Fibroblast of mammary gland (primary cell): ENCODE measurements at places on chromosomes 5 and 9.
A peak's percentile ranks its signal among the peaks of the same experiment; 100 is the strongest.

- DNase-seq = no peak
Measured at GRCh38 chr5:149614034-149614907, 33.0 kb downstream of the ARHGEF37 start.

- no peak for DNase-seq
Measured at GRCh38 chr9:133354766-133355165, 1.5 kb downstream of the SURF1 start.

DNA sequence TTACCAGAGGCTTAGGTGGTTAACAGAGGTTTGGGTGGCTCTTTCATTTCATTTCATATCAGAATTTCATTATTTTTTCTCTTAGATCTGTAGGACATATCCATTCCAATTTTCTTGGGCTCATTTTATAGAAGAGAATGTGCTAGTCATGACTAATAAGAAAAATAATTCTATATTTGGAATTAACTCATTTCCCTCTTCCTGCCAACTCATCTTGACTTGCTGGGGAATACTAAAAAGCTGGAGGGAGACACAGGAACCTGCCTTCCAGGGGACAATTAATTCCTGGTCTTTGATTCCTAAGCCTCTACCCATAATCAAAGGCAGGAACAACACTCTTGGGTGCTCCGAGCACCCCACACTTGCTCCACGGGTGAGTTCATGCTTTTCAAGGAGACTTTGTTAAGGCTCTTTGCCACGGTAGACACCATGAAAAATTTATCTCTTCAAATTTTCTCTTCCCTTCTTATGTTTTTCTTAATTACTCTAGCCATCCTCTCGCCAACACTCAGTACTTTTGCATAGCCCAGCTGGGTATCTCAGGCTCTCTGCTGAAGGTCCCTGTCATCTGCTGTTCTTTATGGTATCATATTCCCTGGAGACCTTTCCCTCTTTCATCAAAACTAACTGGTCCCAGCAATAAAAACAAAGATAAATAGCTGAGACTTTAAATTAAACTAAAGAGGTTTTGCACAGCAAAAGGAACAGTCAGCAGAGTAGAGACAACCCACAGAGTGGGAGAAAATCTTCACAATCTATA, 273.9 kb downstream of the NPR3 start:
- DNase-seq = peak; percentile 40

DNA sequence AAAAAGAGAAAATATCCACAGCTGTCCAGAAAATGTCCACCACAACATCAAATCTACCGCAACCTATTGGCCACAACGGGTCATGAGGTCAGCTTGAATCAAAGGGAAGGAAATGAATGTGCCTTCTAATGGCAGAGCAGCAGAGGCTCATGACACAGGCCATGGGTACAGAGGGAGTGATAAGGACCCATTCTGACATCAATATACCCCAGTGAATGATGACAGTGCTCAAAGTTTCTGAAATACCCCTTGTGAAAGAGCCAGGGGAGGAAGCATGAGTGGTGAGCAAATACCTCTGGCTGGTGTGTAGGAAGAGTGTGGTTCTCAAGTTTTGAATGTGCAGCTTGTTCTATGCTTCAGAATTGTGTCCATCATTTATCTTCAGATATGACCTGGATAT, 348.2 kb downstream of the IRX1 start:
- DNase-seq = no peak

DNA sequence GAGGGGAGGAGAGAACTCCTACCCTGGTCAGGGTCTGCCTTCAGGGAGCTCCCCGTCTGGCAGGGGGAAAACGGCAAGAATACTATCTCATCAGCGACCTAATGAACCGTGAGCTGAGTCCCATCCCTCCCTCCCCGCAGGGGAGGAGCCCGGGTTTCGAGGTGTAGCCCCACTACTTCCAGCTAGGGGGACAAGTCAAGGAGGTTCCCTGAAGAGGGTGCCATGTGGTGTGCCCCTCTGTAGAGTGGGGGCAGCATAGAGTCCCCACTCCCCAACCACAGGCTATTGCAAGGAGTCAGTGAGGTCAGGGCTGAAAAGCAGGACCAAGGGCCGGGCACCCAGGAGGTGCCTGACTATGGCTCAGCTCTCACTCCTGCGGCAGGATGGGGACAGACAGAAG, 50.9 kb upstream of the RXRA start:
- no peak for DNase-seq

DNA sequence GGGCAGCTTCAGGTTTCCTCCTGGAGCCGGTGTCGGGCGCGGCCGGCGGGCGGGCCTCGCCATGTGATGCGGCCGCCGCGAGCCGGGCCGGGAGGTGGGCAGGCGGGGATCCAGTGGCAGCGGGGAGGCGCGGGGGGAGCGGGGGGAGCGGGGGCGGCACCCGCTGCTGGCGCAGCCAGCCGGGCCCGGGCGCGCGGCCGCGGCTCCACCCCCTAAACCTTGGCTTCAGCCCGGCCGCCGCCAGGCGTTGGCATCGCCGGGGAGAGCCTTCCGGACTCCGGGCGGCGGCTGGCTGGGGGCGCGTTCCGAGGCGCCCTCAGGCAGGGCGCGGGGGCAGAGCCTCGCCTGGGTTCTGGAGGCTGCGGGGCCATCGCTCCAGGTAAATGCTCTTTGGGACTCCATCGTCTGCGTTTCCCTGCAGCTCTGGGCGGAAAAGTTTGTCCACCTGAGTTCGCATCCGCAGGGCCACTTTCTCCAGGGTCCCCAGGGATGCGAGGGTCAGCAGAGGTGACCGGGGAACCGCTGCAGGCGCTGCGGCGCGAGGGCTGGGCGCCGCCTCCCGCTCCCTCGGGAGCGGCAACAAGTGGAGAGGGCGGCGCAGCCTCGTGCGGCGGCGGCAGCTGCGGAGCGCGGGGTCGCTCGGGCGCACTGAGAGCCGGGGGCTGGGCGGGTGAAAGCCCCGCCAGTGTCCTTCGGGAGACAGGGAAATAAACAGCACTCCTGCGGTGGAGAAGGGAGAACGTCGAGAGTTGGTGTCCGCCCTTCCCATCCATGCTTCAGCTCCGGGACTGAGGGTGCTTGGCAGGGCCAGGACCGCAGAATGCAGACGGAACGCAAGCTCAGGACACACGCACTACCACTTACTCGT, at the start of gene ARHGEF28:
Gene ARHGEF28 (plus strand): TSS at position 253 of the 868 bp plus-strand sequence. CDS start 58,656 bp downstream, outside the sequence.
- DNase-seq = peak; percentile 38

DNA sequence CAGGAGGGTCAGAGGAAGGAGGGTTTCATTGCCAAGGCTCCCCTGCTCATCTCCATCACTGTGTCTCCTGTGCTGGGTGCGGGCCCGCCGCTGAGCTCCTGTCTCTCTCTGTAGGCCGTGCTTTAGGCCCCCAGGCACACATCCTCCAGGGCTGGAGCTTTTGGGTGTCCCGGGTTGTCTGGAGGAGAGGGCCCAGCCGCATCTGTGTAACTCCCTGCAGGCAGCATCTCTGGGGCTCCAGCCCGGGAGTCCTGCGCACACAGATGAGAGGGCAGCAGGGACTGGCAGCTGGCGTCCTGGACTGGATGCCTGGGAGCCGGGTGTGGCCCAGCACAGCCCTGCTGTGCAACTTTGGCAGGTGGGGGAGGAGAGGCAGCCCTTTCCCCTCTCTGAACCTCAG, 40.2 kb downstream of the LRSAM1 start:
- no peak for DNase-seq

- no peak for DNase-seq
Measured at GRCh38 chr9:112059966-112060320, 115.2 kb downstream of the SUSD1 start.

GRCh38 chr5:74491586-74491985, 148.9 kb downstream of the ENC1 start:
- DNase-seq = no peak

GRCh38 chr9:30932226-30932625, 1452.2 kb upstream of the ACO1 start:
- peak; percentile 0 for DNase-seq

DNA sequence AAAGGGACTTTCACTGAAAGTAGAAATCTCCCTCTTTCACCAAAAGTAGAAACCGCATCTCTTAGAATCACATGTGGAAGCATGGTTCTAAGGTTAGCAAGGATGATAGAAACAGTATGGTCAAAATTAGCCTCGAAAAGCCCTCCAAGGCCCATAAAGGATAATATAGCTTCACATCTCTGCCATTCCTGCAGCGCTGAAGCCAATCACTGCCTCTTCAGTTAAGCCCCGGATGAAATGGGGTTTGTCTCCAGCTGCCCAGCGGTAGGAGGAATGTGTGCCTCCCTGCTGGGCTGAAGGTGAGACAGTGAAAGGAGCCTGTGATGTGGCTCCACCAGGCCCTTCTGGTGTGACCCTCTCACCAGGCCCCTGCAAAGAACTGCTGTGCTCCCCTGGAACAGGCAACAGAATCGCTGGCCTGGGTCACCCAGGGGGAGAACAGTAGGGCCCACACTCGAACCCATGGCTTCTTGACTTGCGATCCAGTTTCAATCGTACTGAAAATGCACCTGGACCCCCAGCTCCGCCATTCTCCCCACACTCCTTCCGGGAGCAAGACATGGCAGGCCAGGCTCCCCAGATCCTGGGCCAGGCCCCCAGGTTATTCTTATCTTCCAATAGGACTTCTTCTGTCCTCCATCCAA, 47.2 kb downstream of the CAMK2A start:
- DNase-seq = no peak

GRCh38 chr5:472076-472655, 29.2 kb downstream of the EXOC3 start:
- DNase-seq = peak; percentile 24

DNA sequence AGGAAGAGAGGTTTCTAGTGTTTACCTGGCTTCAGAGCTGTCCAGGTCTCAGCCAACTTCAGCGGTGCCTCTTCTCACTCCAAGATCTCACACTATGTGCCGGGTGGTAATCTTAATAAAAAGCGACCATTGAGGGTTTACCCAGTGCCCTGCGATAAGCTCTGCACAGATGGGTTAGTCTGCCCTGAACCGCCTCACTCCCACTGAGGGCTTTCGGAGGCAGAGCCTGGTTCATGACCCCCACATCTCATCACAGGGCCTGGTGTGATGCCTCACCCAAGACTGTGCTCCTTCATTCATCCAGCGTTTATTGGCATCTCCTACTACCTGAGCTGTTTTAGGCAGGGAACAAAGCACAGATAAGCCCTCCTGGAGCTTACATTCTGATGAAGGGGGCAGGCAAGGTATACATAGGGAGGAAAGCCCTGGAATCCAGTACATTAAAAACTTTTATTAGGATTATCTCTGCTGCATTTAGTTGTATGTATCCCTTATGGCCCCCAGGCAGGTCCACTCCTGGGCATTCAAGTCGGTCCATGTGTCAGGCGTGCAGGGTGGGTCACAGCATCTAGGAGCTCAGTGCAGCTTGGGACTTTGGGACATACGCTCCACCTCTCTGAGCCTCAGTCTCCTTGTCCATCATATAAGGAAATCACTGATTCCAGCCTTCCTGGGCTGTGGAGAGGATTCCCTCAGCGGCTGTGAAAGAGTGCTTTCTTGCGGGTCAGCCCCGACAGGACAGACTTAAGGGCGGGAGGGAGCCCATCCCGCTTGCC, 613 bp upstream of the COL15A1 start:
- no peak for DNase-seq

DNA sequence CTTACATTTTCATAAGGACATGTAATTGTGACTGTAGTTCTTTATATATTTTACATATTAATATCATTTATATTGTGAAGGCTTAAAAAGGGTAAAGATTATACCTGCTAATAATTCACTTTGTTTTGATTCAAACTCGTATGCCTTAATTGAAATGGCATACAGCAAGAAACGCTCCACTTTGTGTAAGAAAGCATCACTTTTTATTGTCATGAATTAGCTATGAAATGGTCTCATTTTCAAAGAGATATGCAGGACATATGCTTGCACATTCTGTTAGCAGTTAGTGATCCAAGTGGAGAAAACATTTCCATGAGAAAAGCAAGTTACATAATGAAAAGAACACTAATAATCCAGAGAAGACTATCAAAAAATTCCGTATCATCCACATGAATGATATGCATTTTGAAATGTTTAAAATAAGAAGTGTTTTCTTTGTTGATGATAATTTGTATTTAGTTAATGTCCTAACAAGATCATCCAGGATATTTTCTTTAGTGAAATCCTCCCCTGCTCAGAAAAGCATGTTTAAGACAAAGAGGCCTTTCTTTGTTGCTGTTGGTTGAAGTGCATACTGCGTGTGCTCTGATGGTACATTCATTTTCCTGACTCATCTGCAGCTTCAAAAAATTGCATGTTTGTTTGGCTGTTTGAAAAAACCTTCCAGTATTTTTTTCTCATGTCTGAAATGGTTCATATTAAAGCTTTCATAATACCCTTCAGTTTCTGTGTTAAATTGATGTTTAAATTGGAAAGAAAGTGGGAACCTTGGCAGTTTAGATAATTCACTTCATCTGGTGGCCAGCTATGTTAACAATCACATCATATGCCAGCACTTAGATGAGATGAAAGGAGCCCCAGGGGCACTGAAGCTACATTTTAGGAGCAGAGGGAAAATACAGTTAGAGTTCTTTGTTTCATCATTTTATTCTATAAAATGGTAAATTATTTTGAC, 242.2 kb downstream of the CSNK1G3 start:
- peak; percentile 56 for DNase-seq

DNA sequence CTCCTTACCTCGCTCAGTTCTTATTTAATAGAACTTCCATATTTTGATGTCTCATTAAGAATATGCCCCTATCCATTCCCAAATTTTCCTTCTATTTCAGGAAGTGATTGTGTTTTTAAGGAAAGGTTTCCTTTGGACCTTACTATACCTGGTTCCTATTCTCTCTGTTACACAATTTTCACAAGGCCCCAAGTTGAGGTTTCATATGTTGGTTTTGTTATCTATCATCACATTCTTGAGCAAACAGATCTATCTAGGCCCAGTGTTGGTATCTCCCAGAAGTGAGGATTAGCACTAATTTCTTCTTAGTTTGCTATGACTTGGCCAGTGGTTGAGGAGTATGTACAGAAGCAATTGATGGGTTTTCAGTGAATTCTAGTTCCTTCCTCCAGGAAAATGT, 41.5 kb downstream of the ALG2 start:
- no peak for DNase-seq

DNA sequence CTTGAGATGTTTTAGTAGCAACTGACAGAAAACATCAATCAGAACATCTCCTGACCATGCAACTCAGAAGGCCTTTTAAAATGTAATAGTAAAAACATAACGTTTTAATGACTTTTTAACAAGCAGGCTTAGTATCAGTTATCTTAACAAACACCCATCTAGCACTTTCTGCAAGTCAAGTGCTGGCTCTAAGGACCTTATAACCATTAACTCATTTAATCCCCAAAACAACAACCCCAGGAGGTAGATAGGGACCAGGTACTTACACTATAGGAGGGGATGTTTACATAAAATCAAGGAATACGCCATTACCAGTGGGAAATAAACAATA, 41.8 kb downstream of the ROR2 start:
- no peak for DNase-seq

DNA sequence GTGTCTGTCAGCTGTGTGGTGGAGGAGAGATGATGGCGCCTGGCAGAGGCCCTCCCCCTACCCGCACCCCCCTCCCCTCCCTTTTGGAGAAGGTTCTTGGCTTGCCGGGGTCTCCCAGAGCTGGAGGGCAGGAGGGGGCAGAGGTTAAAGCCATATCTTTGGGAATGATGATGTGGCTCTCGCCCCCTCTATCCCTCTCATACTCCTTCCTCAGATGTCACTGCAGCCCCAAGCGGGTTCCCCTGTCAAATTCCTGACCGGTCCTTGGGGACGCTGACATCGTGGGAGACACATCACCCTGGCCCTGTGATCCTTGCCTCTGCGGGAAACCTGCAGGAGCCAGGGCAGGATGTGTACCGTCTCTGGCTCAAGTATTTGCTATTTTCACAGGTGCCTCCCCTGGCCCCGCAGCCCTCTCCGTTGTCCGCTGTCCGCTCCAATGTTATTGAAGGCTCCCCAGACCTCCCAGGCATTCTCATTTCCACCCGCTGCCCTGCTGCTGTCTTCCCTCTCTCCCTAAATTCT, 109.5 kb downstream of the FOXD1 start:
- DNase-seq = no peak
